ENCODE measurements at places on chromosomes 1 and 21.

DNA sequence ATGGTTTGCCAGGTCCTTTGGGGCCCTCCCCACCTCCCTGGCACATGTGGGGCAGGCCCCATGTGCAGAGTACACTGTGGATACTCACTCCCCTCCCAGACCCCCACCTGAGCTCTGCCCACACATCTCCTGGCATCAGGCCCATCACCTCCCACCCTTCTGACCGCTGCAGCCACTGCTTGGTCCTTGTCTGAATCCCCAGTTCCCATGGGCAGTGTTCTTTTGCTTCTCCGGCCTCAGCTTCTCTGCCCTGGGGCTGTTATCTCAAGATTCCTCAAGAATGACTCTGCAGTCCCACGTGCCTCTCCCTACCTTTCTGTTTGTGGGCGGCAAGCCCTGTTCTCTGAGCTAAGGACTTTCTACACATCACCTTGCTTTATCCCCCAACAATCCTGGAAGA is 187.7 kb upstream of the EDN2 start:
- DNase-seq, result no peak

GRCh38 chr1:224338150-224338838 is 8.3 kb upstream of the NVL start:
- DNase-seq, result no peak

DNA sequence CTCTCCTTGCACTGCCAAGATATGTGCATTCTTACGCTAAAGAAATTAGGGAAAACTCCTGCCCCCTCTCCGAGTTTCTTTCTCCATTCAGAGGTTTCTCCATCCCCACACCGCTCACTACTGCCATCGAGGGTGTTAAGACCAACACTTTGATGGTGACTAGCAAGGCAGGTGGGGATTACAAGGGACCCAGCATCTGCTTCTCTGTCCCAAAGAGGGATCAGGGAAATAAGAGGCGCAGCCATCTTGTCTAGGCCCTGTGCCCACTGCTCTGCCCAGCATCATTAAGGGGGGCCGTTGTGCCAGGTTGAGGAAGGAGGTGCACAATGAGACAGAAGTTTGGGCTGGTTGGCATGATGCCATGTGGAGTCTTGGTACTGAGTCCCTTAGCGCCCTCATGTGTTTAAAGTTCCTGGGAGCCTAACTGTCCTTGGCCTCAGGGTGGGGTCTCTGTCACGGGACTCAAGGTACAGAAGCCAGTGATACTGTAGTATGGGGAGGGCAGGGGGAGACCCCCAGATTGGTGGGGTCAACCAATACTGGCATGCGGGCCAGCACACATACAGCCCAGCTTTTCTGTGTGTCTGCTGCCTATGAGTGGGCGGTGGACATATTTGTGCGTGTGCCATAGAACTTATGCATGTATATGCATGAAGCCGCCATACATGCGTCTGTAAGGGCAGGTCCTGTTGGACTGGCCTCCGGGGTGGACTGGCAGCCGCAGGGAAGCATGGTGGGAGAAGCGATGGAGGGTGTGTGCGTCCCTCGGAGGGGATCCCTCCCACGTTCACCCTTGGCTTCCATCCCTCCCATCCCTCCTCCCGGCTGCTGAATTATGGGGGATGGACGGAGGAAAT is 5.5 kb downstream of the EFNA3 start:
- DNase-seq, result no peak

- DNase-seq, result no peak
Measured at GRCh38 chr1:15918962-15919715, 56.8 kb downstream of the ZBTB17 start.

GRCh38 chr1:11602424-11602823 is 51.8 kb downstream of the FBXO2 start:
- DNase-seq, result no peak

DNA sequence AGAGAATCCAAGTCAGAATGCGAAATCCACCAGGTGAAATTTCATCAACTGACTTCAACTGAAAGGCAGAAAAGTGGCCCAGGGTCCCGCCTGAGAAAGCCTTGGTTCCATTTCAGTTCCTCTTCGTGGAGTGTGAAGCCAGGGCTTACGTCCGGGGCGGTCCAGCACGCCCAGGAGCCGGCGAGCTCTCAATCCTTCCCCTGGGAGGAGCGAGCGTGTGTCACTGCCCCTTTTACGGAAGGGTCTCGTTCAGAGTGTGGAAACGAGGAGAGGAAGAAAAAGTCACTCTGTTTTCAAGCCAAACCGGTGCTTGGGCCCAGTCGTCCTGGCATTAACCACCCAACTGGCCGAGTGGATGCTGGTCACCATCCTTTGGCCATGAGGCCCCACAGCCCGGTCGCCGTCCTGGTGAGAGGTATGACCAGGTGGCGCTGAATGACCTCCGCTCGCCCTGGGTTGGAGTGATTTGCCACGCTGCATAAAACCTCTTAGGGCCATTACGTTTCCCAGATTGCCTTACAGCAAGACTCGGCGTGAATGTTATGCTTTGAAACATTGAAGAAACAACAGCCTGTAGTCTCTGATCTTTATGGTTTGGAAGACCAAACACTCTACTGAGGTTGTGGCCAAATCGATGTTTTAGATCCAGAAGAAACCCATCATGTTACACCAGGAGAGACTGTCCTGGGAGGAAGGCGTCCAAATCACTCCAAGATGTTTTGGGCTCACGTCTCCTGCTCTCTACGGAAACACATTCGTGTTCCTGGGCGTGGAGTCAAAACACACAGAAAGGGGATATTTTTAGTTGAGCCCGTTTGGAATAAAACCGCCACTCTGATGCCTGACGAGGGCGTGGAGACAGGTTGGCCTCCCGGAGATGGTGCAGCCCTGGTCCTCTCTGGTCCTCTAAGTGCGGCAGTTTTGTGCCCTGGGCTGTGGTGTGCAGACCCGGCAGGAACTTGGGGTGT is 93.6 kb upstream of the ACTRT2 start:
- DNase-seq, result no peak

DNA sequence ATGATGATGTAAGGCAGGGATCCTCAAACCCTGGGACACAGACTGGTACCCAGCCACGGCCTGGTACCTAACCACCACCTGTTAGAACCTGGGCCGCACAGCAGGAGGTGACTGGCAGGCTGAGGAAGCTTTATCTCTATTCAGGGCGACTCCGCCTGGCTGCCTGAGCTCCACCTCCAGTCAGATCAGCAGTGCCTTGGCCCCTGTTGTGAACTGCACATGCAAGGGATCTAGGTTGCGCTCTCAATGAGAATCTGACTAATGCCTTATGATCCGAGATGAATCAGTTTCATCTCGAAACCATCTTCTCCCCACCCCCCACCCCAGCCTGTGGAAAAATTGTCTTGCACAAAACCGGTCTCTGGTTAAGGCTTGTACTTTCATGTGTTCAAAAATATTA is 4.2 kb downstream of the RNPC3 start:
- DNase-seq, result no peak

GRCh38 chr1:98027103-98027705 is 106.4 kb upstream of the DPYD start:
- no peak for DNase-seq

- DNase-seq, result no peak
Measured at GRCh38 chr1:12621346-12622335, 3.6 kb upstream of the DHRS3 start.

- no peak for DNase-seq
Measured at GRCh38 chr1:46137916-46138315, 5.5 kb upstream of the PIK3R3 start.

DNA sequence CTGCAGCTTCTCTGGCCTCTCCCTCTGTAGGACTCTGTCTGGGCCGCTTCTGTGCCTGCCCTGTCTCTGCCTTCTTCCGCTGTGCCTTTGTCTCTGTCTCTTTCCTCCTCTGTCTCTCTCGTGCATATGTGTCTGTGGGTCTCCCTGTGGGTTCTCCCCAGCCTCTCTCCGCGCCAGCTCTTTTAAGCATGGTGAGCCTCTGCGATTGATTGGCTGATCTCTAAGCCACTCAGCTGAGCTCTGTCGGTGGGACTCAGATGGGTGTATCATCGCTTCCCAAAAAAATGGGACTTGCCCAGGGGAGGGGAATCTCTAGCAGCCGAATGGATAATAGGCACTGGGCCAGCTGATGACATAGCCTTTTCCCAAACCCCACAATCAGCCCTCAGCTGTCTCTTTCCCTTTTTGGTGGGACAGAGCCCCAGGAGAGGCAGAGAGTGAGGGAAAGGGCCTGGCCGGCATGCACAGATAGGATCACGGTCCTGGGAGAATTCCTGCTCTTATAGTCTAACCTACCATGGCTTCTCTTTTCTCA is at the start of gene ADAMTS4:
Gene ADAMTS4, minus strand, starts transcription at position 158 of the 535 bp plus-strand sequence. CDS start 427 bp downstream, outside the sequence.
- DNase-seq, result no peak

- peak; percentile 34 for DNase-seq
Measured at GRCh38 chr1:179867493-179868330, 9.9 kb downstream of the TOR1AIP2 start.

- DNase-seq, result no peak
Measured at GRCh38 chr1:34918977-34919561, 10.4 kb downstream of the DLGAP3 start.

GRCh38 chr1:84720221-84720780 is 30.0 kb upstream of the SSX2IP start:
- peak; percentile 96 for DNase-seq

DNA sequence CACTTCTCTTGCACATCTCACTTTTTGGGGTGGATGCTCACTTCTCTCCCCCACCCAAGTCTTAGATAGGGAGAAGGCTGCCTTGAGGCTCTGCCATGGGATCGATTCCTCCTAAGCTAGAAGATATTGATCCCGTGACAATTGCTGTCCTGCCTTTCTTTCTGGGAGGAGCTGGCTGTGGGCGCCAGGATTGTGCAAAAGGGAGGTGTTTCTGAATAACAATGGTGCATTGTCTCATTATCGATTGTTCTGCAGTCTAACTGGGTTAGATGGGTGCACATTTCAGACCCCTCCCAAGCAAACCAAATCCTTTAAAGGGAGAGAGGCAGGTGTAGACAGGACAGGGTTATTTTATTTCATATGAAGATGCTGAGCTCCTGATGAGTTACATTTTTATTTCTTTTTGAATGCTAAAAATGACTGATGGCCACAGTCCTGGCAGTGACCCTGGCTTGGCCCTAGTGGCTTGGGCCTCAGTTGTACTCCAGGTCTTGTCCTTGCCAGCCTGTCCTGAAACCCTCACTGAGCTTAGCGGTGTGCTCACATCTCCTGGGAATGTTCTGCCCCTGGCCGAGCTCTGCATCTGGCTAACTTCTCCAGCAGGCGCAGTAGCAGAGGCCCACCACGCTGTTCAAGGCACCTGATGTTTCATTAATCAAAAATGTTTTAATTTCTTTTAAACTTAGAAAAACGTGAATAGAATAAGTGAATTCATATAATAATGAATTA is 99.0 kb upstream of the KAZN start:
- no peak for DNase-seq

GRCh38 chr1:65793359-65793732 is 651 bp downstream of the PDE4B start:
- peak; percentile 3 for DNase-seq

- no peak for DNase-seq
Measured at GRCh38 chr1:66182026-66182425, 351.9 kb upstream of the SGIP1 start.

GRCh38 chr1:92679980-92680379 is 104.9 kb downstream of the EVI5 start:
- no peak for DNase-seq

GRCh38 chr1:1861339-1861730 is 29.6 kb downstream of the GNB1 start:
- no peak for DNase-seq

GRCh38 chr1:147241934-147242448 is 493 bp upstream of the CHD1L start:
- no peak for DNase-seq

DNA sequence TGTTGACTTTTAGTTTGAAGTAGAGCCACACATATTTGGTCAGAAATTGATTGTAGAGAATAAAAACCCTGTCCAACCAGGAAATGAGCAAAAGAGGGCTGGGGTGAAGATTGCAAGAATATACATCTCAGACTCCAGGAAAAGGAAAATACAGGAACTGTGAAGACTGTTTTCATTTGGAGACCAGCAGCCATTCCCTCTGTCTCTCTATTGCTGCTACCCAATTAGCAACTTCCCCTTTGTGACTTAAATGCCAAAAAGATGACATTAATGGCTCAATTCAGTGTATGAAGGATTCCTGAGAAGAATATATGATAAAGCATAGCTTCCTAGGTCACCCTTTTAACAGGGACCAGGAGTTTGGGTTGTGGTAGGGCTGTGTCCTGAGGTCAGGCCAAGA is 31.6 kb upstream of the CEP350 start:
- no peak for DNase-seq

- DNase-seq, result no peak
Measured at GRCh38 chr1:62361431-62361830, 42.2 kb upstream of the KANK4 start.

- peak; percentile 56 for DNase-seq
Measured at GRCh38 chr1:213613549-213613948, 374.2 kb upstream of the PROX1 start.

DNA sequence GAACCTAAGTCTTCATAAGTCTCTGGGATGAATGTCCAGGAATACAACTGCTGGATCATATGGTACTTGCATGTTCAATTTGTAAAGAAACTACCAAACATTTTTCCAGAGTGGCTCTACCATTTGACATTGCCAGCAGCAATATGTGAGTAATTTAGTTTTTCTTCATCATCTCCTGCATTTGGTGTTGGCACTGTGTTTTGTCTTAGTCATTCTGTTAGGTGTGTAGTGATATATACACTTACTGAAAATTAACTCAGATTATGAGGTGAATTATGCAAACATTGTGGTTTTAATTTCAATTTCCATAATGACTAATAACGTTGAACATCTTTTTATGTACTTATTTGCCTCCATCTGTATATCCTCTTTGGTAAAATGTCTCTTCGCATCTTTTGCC is 138.7 kb downstream of the LRRC40 start:
- no peak for DNase-seq

- no peak for DNase-seq
Measured at GRCh38 chr1:4733446-4734177, 79.2 kb downstream of the AJAP1 start.

DNA sequence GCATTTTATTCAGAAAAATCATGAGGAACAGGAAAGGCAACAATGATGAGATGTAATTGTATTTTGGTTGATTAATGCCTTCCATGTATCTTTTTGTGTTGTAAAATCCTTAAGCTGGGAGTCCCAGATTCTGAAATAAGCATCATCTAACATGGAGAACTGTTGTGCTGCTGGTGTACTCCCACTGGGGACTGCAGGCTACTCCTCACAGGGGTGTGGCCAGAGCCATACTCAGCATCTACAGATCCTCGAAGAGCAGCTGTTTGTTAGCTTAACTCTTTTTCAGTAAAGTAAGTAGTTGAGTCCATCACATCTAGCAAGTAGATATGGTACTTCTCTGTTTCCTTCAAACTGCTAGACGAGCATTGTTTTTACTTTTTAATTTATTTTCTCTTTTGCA is 358.0 kb downstream of the BRINP3 start:
- DNase-seq, result no peak

- no peak for DNase-seq
Measured at GRCh38 chr1:85296980-85297379, 20.5 kb upstream of the BCL10 start.
